ENCODE measurements at places on chromosomes 2 and 18.

DNA sequence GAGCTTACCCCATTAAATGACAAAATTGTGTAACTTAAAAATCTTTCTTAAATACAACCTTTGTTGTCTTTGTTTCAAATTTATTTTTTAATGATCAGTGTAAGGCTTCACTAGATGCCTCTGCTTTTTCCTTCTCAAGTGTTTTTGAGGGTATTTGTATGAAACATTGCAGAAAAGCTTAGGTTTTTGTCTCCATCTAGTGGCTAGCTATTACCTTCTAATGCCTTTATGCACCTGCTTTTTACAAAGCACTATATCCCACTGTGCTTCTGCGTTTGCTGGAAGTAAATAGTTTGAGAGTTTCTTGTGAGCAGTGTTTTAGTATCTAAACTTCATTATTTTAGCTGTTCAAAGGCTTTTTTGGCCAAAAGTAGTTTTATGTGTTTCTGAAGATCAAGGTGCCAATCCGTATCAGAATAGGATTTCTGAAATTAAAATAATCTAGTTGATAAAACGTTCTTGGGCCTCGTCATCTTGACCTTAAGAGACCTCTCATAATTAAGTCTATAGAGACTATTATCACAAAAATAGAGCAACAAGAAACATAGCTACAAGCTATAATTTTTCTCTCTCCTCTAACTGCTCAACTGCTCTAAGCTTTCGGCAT is 47.0 kb downstream of the IWS1 start:
- no peak for DNase-seq

GRCh38 chr2:121335294-121336290 is 50.6 kb upstream of the TFCP2L1 start:
- peak; percentile 82 for DNase-seq

GRCh38 chr18:45207328-45207727 is 407.9 kb upstream of the SLC14A2 start:
- no peak for DNase-seq

DNA sequence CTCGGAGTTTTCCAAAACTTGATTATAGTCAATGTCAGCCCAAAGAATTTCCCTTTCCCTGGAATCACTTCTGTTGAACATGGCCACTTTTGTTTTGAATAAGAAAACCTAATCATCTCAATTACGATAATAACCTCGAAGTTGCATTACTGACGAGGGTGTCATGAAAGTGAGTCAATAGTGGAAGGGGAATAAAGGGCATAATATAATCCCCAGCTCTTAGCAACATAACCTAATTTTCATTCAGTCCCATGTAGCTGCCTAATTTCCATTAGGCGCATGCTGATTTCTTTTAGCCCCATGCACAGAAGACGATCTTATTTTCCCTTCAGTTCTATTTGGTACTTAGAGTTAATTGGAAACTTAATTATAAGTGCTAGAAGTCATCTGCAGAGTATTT is 51.1 kb upstream of the RAPH1 start:
- no peak for DNase-seq

- no peak for DNase-seq
Observed at GRCh38 chr2:112893752-112894151, 17.2 kb upstream of the IL37 start.

DNA sequence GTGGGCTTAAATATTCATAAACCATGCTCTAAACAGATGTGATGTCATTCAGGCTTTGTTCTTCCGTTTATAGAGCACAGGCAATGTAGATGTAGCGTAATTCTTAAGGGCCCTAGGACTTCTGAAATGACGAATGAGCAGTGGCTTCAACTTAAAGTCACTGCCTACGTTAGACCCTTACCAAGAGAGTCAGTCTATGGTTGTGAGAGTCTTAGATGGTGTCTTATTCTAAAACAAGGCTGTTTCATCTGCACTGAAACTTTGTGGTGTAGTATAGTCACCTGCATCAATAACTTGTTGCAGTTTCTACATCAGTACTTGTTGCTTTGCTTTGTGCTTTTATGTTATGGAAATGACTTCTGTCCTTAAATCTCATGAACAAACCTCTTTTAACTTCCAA is 56.0 kb downstream of the PIK3C3 start:
- no peak for DNase-seq

DNA sequence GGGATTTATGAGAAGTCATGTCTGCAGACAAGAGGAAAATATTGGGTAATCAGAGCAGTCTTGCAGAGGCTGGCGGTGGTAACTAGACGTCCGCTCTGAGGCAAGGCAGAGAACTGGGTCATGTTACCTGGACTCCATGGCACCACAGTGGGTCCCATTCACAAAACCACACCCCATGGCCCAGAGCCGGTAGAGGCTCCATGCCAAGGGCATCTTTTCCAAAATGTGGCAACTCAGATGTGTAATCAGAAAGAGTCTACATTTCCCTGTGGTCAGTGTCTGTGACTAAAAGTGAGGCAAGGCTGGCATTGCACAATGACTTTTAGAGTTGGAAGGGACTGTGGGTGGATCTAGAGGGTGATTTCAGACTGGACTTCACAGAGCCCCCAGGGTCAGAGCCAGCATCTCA is 113.1 kb downstream of the MREG start:
- DNase-seq = no peak

DNA sequence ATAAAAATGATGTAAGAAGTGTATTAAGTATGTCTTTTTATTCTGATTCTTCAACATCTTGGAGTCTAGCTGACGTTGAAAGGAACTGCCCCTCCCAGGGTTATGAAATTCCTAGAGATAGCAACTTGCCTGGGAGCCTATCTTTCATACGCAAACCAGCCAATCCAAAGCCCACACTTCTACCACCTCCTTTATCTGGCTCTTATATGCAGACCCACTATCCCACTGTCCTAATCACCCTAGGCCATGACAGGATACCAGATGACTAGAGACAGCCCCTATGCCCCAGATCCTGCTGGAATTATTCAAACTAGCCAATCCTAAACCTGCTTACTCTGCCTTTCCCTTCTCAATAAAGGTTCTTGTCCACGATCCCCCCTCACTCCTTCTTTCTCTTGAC is 11.8 kb upstream of the CDC42EP3 start:
- DNase-seq = no peak

DNA sequence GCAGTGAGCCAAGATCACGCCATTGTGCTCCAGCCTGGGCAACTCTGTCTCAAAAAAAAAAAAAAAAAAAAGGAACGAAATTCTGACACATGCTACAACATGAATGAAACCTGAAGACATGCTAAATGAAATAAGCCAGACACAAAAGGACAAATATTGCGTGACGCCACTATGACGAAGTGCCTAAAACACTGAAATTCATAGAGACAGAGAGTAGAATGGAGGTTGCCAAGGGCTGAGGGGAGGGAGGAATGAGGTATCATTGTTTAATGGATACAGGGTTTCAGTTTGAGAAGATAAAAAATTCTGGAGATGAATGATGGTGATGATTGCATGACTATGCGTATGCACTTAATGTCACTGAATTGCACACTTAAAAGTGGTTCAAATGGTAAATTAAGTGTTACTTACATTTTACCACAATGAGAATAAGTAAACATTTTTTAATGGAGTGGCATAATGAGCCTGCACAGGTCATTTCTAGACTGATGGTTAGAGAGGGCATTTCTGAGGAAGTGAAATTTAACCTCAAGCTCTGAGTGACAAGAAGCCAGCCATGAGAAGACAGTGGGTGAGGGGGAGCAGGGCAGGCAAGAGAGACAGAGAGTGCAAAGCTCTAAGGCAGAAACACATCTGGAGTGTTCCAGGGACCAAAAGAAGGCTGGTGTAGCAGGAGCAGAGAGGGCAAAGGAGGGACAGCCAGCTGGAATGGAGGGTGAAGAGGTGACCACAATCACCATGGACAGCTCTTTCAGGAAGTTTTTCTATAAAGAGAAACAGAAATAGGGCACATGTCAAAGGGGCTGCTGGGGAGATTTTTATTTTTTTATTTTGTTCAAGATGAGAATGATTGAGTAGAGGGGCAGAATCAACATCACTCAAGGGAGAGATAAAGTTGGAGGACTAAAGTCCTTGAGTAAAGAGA is 20.6 kb upstream of the EXOC6B start:
- DNase-seq = no peak

- no peak for DNase-seq
Observed at GRCh38 chr2:230231251-230231650, 5.7 kb downstream of the SP140 start.

DNA sequence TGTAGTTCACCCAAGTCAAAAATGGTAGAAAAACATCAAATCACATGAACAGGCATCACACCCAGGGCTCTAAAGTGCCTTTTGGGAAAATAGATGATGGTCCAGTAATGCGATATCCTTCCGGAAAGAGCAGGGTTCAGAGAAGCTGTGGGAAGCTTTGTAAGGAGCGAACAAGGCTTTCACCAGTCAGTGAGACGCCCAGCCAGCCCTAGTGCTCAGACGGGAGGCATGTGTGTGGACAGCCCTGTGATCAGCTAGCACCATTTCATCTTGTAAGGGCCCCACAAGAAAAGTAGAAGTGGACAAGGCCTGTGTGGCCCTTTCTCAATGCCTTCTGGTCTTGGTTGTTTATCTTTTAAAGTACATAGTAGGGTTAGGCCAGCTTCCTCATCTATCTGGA is 76.1 kb downstream of the SMIM21 start:
- DNase-seq = no peak

DNA sequence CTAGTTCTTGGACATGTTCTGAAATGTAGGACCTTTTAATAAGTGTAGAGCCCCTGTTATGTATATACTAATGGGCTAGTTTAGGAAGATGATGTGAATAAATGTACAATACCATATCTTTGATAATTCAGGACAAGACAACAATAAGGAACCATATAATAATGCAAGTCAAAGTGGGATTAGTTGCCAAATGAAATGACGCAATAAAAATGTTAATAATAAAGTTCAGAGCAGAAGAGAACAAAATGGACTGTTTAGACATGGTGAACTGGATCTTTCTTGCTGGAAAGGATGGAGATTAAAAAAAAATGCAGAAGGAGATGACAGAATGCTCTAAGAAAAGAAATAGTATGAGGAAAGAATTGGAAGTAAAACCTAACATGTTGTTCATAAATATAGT is 43.7 kb downstream of the MMADHC start:
- DNase-seq = no peak

DNA sequence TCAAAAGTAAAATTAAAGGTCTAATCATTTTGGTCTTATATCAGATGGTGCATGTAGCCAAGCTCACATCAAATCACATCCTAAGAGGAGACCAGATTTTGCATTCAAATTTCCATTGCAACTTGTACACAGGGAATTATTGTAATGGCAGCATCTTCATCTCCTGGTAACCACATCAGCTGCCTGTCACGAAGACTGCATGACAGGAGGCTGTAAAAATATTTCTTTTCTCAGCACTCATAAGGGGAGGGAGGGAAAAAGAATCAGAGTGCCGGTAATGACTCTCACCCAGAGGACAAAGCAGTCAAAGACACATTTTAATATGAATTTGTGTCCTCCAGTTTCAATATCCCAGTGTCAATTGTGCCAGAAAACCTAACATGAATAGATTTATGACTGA is 216.7 kb downstream of the TMEM163 start:
- no peak for DNase-seq

- no peak for DNase-seq
Observed at GRCh38 chr2:114354199-114354598, 88.2 kb upstream of the DPP10 start.

DNA sequence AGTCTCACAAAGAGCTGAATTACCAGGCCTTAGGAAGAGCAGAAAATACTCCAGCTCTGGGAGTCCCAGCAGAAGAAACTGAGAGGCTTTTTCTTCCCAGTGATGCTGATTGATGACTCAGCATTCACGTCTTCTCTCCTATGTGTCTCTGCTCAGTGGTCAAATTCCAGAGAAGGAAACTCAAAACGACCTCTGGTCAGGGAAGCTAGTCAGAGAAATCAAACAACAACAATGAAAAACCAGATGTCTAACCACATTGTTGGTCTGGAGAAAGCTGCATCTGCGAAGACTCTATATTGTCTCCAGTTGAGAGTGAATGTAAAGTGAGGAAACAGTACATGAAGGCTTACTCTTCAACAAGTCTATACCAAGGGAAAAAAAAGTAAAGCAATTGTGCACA is 28.6 kb upstream of the CERS6 start:
- no peak for DNase-seq

GRCh38 chr18:77359561-77360314 is 110.1 kb downstream of the GALR1 start:
- no peak for DNase-seq

- DNase-seq = no peak
Observed at GRCh38 chr2:11753886-11754699, 7.7 kb downstream of the LPIN1 start.

GRCh38 chr18:54647176-54647575 is 56.1 kb downstream of the DYNAP start:
- DNase-seq = no peak

GRCh38 chr2:88698027-88698413 is 6.5 kb downstream of the RPIA start:
- DNase-seq = no peak
